ENCODE measurements at places on chromosomes 5 and 9. TPM values are rescaled to one million over a fixed set of nuclear protein-coding genes. Genes with fewer than 3 reads are reported as not detected.

- no peak for DNase-seq
Measured at GRCh38 chr5:93601802-93602155, 18.8 kb downstream of the NR2F1 start.

DNA sequence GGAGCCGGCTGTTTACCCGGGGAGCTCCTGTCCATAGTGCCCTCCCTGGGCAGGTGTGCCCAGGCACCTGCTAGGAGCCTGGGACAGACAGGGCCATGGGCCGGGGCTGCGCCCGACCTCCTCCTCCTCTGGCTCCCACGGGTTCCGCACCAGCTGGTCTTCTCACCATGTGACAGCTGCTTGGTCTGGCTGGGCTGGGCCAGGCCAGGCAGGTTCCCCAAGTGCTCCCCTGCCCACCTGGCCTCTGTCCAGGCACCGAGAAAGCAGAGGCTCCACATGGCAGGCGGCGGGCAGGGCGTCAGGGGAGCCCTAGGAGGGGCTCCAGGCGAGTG lies 60.0 kb downstream of the OLFM1 start:
- no peak for DNase-seq

DNA sequence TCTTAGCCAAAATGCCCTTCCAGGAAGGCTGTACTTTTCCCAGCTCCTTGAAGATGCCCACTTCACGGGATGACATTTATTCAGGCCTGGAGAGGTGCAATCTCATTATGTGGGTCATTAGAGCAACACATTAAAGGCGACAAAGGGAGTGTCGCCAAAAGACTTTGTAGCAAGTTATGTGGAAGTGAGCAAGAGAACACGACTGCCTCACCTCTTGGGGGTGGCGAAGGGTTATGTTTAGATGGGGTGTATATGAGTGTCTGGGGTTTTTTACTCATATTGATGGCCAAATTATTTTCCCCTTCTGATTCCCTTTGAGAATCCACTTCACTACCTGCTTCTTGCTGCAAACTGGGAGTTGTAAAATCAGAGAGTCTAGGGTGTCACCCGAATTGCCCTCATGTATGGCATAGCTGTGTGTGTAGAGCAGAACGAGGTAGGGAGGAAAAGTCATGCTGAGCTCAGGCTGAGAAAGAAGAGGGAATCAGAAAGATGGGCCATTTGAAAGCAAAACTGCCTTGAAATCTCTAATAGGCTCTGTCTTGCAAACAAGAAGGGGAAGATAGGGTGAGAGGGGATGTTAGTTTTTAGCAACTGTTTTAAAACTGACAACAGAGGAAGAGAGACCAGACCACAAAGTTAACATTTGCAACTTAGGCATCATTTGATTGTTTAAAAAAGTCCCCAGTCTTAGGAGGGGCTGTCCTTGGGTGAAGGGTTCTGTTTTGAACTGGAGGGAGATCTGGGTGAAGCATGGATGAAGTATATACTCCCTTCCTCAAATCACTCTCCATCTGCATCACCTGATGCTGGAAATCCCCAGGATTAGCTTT lies 97.1 kb upstream of the IL12B start:
- DNase-seq: peak; percentile 38

DNA sequence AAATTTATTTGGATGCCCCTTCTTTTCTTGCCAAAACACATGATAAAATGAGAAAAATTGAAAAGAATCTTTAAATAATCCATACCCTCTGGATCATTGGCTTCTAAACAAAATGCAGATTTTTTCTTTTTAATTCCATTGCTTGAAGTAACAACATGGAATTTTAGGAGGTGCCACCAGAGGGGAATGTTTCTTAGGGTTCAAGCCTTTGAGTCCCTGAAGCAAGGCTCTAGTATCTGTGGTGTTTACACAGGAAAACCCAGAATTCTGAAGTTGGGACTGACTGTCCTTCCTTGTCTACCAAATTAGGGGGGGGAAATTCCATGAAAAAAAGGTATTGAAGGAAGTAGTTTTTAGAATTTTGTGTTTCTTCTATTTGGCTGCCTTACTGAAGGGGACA lies 69.4 kb downstream of the LMNB1 start:
- no peak for DNase-seq

DNA sequence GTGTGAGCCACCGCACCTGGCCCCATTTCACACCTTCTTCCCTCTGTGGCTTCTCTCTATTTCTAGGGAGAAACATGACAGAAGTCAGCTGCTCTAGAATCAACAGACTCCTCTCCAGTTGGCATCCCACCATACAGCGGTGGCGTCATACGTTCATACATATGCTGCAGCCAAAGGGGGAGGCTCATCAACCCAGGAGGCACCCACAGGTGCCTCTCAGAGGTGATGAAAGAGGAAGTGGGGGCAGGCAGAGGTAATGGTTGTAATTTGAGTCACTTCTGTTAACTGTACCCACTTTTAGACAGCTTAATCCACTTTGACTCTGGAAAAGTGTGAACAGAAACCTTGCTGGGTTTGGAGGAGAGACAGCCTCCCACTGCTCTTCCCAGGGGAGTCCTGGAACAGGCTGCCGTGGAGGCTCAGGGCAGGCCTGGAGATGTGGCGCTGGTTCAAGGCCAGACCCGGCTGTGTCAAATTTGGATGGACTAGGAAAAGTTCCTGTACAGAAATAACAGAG lies 47.3 kb upstream of the SUB1 start:
- DNase-seq: no peak

- no peak for DNase-seq
Measured at GRCh38 chr9:13324988-13325387, 45.5 kb upstream of the MPDZ start.

DNA sequence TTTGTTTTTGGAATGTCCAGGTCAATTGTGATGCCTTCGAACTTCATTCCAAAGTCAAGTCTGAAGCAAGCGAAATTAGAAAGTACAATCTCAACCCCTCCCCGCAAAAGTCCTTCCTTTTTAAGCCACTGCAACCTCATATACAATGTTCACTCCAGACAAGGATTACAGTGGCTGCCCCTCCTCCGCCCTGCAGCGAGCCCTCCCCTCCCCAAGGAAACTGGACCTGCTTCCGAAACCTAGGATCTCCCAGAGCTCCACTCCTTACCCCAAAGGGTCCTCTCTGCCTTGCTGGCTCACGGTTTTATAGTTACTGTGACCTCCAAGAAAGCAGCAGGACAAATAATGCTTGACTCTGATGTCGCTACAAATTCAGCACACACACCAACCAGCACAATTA lies 10.4 kb downstream of the LRRC14B start:
- no peak for DNase-seq

- DNase-seq: no peak
Measured at GRCh38 chr5:136210259-136210658, 17.3 kb upstream of the SMIM32 start.

DNA sequence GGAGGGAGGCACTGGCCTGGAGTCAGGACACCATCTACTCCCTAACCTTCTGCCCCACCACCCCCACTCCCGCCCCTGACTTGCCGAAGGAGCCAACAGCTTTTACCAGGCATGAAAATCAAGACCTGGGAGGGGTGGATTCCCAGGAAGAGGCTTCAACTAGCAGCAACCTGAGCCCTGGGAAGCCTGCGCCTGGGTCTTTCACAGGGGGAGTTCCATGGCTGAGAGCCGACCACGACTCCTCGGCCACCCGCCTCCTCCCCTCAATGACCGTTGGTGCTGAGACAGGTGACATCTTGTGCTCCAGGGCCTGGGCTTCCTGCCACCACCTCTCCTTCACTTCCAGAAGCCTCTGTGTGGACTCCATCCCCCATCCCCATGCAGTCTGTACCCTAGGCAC lies 37.1 kb downstream of the BARX1 start:
- no peak for DNase-seq

DNA sequence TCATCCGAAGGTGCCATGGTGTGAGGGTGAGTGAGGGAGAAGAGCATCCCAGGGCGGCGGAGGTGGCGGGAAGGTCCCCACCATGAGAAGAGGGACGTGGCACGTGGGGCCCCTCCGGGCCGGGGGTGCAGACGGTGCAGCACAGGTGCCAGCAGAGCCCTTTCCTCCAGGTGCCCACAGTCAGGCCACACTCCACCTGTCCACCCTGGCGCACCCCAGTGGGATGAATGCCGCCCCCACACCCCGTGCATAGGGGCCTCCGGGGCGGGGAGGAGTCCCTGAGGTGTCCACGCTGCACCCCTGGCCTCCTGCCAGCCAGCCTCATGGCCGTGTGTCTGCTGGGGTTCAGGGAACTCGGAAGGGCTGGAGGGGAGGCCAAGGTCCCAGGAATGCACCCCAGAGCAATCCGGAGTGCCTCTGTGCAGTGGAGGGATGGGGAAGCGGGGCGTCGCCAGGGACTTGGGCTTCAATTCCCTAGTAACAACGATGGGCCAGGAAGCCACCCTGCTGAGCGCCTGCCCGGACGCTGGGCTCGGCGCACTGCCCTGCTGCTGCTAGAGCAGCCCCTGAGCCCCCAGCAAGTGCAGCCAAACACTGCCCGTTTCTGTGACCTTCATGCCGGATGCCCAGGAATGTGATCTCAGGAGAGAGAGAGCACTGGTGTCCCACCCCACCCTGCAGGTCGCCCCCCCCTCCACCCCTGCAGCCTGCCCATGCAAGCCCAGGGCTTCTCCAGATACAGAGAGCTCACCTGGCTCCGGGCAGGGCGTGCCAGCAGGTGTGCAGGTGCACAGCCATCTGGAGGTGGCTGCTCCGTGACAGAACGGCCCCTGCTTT lies 8.8 kb upstream of the NACC2 start:
- no peak for DNase-seq

DNA sequence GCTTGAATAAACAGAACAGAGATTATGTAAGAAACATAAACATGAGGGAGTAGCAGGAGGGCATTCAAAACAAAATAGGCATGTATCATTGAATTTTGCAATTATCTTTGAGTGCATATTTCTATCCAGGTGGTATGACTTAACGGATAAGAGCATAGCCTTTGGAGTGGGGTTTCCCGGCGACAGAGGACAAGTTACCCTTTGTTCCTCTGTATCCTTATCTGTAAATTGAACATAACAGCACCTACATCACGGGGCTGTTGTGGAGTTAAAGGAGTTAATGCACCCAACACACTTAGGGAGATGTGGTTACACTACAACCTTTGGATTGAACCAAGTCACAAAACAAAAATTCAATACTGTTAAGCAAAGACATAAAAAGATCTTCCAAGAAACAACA lies 314.6 kb upstream of the KIF2A start:
- no peak for DNase-seq

DNA sequence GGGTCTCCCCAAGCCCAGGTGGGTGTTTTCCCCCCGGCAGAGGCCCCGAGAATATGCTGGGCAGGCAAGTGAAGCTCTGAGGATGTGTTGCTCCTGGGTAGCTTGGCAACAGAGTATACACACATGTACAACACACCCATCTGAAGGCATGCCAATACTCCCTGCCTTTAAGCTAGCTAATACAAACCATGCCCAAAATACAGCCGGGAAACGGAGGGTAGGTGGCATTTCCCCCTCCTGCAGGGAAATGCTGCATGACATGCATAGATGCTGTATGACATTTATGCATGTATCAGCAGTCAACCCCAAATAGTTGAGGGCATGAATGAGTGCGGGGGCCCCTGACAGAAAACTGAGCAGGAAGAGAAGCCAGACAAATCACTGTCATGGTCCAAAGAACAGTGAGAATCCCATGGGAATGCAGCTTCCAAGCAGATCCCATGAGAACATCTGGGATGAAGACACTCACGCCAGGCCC lies 614.1 kb downstream of the EBF1 start:
- no peak for DNase-seq

GRCh38 chr5:82798676-82799075 lies 278.5 kb downstream of the TMEM167A start:
- DNase-seq: no peak

DNA sequence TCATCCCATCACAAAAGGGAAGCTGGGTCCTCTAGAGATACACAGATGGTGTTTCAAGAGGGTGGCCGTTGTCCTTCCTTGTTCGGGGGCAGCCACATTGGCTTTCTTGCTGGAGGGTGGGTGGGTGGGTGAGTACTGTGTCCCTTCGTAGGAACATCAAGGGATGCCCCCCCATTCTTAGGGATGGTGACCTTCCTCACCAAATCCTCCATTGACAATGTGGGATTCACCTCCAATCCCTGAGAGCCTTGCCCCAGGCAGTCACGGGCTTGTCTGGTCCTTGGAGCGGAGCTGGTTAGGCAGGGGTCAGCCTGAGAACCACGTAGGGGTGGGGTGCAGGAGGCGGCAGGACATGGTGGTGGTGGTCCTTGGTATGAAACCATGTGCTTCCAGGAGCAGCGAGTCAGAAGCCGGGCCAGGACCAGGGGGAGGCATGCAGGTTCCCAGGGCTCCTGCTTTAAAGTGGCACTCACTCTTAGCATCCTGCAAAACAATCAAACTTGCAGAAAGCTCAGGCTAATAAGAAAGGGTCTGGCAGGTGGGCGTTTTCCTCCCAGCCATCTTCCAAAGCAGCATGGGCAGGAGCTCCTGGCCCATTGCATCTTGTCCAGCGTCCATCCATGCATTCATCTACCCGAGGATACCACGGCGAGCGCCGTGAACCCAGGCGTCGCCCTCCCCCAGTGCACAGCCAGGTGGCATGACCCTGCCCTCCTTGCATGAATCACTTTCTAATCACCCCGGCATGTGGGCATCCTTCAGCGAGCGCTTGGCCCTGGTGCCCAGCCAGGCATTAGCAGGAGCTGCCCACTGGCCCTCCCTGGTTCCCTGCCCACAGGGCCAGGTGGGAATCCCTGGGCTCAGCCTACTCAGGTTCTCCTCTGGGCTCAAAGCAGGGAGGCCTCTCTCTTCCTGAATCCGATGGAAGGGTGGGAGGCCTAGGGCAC lies 76.4 kb downstream of the NTNG2 start:
- no peak for DNase-seq

DNA sequence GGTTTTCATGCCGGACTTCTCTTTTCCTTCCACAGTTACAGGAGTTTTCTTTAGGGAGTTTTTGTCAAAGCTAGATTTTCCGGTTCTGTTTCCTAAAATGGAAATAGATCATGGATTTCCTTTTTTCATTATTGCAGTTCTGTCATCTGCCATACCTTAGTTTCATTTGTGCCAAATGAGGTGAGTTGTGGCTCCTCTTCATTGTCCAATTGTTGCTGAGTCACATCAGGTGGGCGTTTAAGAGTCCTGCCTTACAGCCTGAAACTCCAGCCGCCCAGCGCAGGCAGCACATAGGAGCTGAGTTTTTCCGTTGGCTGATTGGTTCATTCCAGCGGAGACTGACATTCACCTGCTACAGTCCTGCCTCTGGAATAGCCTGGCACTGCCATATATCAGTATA lies 14.1 kb downstream of the SLC25A25 start:
- no peak for DNase-seq

- DNase-seq: no peak
Measured at GRCh38 chr5:138901716-138902115, 26.6 kb upstream of the LRRTM2 start.

The IL4 gene
- not detected for total RNA-seq

The ZNF618 gene
- total RNA-seq: 20.2 TPM

The PRRX2 gene
- total RNA-seq: not detected

The SLC35D2 gene
- total RNA-seq: 19.9 TPM

The LIFR gene
- under 0.01 TPM for total RNA-seq

The DOLPP1 gene
- 15.3 TPM for total RNA-seq

The MOB3B gene
- 0.54 TPM for total RNA-seq

All from hematopoietic multipotent progenitor cell (in vitro differentiated cells).